ENCODE measurements at places on chromosomes 4 and X. TPM values are rescaled to one million over a fixed set of nuclear protein-coding genes. Genes with fewer than 3 reads are reported as not detected.
A peak's percentile ranks its signal among the peaks of the same experiment; 100 is the strongest.

Gene RBM47
- total RNA-seq, result 2.0 TPM

Gene NAP1L3
- 11.0 TPM for total RNA-seq

Gene NR3C2
- not detected for total RNA-seq

Gene FAM184B
- total RNA-seq, result not detected

Gene CABS1
- total RNA-seq, result not detected

Gene NDST4
- not detected for total RNA-seq

Gene PPP2R2C
- total RNA-seq, result not detected

Gene RAB9B
- 0.89 TPM for total RNA-seq

GRCh38 chr4:77994194-77994721 lies 62.9 kb upstream of the FRAS1 start:
- H3K27ac ChIP-seq, result no peak overlapping the region
- peak; percentile 79 for DNase-seq
- H3K27me3 ChIP-seq, result no peaks in the 10 kb centered on the region
- peaks cover 10% of the 10 kb centered on the region for H3K4me1 ChIP-seq
- no peaks in the 10 kb centered on the region for H3K36me3 ChIP-seq
- no peak overlapping the region for H3K4me3 ChIP-seq

- H3K4me3 ChIP-seq, result 0 out of 2 replicates have a peak overlapping the region, but pooled peaks have one; percentile 8
- no peaks in the 10 kb centered on the region for H3K36me3 ChIP-seq
- H3K27ac ChIP-seq, result peak overlapping the region; percentile 96
- DNase-seq, result no peak
These were observed 5.0 kb upstream of the DDX60L start for GRCh38 chr4:168485156-168485910.

- H3K4me1 ChIP-seq, result no peaks in the 10 kb centered on the region
- DNase-seq, result no peak
- no peaks in the 10 kb centered on the region for H3K27me3 ChIP-seq
These were observed 10.9 kb downstream of the NAT8L start for GRCh38 chr4:2069986-2070385.

DNA sequence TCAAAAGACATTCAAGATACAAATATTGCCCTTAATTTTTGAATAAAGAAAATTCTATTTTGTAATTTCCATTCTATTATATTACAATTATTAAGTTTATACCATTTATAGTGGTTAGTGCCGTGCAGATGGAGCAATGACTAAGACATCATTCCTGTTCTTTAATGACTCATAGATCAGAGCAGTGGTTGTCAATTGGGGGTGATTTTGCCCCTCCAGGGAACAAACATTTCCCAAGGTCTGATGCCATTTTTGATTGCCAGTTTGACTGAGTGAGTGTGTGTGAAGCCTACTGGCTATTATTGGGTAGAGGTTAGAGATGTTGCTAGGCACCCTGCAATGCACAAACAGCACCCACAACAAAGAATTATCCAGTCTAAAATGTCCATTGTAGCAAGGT lies 97.9 kb upstream of the DDIT4L start:
- H3K4me1 ChIP-seq, result peaks cover 38% of the 10 kb centered on the region
- no peaks in the 10 kb centered on the region for H3K27me3 ChIP-seq
- peak; percentile 59 for DNase-seq
- H3K27ac ChIP-seq, result peak overlapping the region; percentile 80

DNA sequence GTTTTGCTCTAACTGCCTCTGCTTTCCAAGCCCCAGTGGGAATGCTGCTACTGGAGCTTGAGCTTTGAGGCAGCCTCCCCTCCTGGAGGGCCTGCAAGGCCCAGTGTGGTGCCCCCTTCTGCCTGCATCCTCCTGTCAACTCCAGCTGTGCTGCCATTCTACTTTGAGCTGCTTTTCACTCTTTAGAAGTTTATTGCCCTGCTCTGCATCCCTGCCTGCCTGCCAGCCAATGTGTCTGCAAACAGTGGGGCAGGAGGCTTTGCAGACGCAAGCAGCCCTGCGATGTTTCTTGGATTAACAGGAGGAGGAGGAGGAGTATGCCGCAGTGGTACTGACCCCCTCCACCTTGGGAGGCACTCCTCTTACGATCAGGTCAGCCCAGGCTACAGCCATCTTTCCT lies 16.4 kb downstream of the TMEM31 start:
- peaks cover 27% of the 10 kb centered on the region for H3K4me1 ChIP-seq
- H3K4me3 ChIP-seq, result no peak overlapping the region
- H3K36me3 ChIP-seq, result no peaks in the 10 kb centered on the region
- DNase-seq, result no peak
- no peaks in the 10 kb centered on the region for H3K27me3 ChIP-seq

DNA sequence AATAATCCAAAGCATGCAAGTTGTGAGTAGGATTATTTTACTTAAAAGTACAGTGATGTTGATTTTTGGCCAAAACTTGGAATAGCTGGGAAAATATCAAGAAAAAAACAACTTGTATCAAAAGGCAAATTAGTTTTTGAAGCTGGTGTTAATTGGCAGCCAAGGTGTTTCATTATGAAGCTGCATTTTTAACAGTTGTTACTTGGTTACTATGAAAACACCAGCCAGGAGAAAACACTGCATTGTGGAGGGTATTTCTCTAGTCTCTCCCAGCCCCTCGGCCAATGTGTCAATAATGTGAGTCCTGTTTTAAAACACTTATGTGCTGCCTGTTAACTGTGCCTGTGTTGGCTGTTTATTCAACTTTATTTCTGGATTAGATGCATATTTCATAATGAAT lies 733.4 kb downstream of the ADGRL3 start:
- no peak overlapping the region for H3K27ac ChIP-seq
- H3K4me3 ChIP-seq, result no peak overlapping the region
- H3K27me3 ChIP-seq, result no peaks in the 10 kb centered on the region

DNA sequence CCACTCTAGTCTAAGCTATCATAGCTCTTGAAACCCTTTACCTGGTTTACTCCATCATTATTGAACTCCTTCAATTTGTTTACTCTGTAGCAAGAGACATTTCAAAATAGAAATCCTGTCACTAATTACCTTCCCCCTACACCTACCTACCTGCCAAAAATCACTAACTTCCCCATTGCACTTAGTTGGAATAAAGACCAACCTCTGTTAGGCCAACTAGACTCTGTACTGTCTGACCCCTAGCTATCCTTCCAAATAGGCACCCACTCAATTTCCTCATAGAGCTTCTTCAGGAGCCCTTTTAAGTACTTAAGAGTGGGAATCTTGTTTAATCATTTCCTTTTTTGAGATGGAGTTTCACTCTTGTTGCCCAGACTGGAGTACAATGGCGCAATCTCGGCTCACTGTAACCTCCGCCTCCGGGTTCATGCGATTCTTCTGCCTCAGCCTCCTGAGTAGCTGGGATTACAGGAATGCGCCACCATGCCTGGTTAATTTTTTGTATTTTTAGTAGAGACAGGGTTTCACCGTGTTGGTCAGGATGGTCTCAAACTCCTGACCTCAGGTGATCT lies 8.9 kb upstream of the CDKL2 start:
- H3K27ac ChIP-seq, result no peak overlapping the region
- H3K4me1 ChIP-seq, result peaks cover 12% of the 10 kb centered on the region
- no peak for DNase-seq
- no peak overlapping the region for H3K4me3 ChIP-seq
- no peaks in the 10 kb centered on the region for H3K27me3 ChIP-seq
